ENCODE measurements at places on chromosomes 7 and 10.

DNA sequence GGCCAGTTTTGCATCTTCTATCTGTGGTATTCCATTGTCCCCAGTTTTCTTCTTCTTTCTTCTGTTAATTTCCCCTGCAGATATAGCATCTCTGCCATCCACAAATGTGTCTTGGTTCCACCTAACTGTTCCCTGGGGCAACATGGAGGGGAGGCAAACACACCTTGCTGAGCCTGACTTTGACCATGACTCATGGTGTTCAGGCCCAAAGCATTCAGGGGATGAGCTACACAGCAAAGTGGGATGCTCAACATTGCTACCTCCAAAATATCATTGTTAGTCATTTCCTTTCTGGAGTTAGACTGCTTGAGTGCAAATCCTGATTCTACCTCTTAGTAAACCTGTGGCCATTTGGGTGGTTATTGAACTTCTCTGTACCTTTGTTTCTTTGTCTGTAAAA is 542.7 kb downstream of the LRMDA start:
- no peak for DNase-seq

DNA sequence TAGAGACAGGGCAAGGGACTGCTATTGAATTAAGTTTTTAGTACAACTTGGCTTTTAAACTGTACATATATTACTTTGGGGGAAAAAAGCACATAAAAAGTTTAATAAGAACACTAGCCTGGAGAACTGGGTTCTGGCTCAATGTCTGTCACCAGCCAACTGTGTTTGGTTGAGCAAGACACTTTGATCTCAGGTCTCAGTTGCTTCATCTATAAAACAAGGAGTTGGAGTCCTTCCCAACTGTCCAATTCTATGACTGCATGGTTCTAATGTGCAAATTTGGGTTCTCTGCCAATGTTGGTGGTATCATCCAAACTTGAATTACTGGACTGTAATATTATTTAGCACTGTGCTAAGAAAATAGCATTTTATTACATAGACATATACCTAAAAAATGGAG is 50.3 kb downstream of the ATXN7L1 start:
- DNase-seq, result no peak

GRCh38 chr7:7251742-7252141 is 69.4 kb downstream of the C1GALT1 start:
- no peak for DNase-seq

- no peak for DNase-seq
Measured at GRCh38 chr7:147578196-147578595, 1012.4 kb upstream of the C7orf33 start.

DNA sequence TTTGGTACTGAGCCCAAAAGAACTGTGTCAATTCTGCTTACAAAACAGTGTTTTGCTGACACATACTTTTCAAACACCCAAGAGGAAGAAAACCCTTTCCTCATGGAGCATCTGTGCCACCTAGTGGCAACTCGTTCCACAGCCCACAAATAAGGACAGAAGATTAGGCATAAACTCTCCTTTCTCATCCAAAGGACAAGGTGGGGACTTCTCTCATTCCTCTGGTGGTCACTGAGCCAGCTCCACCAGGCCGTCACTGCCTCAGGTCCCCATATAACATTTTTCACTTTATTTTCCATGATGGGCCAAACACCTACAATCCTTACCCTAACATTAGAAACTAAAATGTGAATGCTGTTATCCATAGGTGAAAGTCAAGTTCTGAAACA is 76.9 kb downstream of the RNF216 start:
- DNase-seq, result peak; percentile 44

DNA sequence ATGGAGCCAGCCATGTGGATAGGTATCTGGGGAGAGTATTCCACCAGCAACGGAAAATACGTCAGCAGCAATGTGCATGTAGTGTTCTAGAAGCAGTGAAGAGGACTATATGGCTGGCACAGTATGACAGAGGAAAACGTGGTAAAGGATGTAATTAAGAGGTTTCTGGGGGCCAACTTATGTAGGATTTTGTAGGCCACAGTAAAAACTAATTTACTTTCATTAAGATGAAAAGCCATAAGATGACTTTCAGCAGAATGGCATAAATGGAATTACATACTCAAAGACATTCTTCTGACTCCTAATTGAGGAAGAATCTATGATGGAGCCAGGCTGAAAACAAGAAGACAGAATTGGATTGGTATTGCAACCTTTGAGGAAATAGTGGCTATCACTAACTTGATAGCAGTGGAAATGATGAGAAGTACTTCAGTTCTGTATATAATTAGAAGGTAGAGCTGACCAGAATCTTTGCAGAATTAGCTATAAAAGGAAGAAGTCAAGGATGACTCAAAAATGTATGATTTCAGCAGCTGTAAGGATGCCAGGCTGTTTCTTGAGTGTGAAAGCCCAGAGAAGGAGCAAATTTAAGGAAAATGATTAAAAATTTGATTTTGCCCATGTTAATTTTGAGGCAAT is 156.7 kb downstream of the MBL2 start:
- DNase-seq, result no peak

DNA sequence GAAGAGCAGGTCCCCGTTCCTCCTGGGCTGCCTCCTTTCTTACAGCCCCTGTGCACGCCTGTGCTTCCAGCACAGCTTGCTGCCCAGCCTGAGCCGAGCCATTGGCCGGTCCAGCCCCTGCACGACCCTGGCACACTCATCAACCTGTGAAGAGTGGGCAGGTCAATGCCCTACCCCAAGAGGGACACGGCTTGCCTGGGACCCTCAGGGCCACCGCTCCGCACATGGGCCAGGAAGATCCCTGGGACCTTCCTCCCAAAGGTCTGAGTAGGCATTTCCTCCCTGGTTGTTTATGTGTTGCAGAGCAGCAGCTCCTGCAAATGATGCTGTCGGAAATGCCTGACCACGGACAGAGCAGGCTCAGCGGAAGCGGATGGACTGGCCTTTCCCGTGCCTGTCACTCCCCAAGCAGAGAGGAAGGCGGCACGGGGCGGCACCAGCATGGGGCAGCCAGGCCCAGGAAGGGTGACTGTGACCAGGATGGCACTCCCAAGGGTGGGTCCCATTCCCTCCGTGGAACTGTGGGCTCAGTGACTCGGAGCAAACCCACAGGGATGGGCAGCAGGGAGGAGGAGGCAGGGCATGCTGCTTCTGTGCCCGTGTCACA is 252.5 kb downstream of the TNS3 start:
- DNase-seq, result no peak

DNA sequence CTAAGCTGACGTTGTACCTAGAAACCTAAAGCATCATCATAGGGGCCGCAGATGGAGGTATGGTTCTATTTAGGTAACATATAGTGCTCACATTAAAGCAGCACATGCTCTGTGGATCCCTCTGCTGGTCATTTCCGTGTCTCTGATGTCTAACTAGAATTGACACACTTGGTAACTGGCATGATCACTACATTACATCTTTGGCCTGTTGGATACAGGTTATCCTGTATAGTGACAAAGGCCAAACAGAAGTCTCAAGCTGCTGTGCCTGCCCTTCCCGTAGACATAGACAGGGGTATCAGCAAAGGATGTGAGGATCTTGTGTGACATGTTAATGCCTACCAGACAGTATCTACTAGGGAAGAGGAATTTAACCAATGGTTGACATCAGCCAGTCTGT is 51.2 kb downstream of the KIF5B start:
- DNase-seq, result no peak

- no peak for DNase-seq
Measured at GRCh38 chr10:48197236-48197899, 77.1 kb downstream of the FRMPD2 start.

DNA sequence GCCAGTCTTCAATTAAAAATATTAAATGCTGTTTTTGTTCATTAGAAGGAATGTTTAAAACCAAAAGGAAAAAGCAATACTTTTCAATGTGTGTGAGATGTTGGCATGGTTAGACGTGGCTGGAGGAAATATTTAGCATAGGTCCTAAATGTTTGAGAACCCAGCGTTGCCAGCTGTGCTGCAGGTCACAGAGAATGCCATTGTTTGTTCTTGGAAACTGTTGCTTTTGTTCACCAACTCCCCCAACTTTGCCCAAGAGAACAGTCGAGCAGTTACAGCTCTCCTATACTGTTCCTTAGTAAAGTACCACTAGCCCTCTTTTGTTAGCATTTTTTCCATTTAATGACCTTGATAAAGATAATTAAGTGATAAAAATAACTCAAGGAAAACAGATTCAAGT is 44.5 kb upstream of the ELMO1 start:
- DNase-seq, result no peak

- no peak for DNase-seq
Measured at GRCh38 chr10:122078326-122078725, 89.4 kb downstream of the TACC2 start.

DNA sequence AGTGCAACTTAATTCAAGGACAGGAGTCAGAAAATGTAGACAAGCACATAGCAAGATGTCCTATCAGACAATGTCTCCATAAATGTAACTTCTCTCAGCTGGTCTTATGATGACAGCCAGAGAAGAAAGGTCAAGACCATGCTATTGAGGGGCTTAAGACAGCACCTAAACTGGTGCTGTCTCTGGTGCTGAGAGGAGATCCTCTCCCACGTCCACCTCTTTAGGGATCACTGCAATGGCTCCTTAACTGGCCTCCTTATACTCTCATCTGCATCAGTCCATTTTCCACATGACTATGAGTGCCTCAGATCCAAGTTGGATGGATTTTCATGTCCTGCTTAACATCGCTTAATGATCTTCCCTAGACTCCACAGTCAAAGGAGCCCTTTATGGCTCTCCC is 210.6 kb downstream of the ARL4A start:
- DNase-seq, result no peak

- DNase-seq, result no peak
Measured at GRCh38 chr7:148395990-148396716, 194.4 kb upstream of the C7orf33 start.

All from effector memory CD4-positive, alpha-beta T cell (primary cell).